Naive B cell (primary cell): ENCODE measurements at places on chromosomes 2 and 18. TPM values are rescaled to one million over a fixed set of nuclear protein-coding genes. Genes with fewer than 3 reads are reported as not detected.
A peak's percentile ranks its signal among the peaks of the same experiment; 100 is the strongest.

GRCh38 chr2:9415516-9416169 is 7.7 kb downstream of the ITGB1BP1 start:
- H3K36me3 ChIP-seq: peaks cover 16% of the 10 kb centered on the region
- H3K27ac ChIP-seq: no peak overlapping the region
- DNase-seq: no peak
- H3K4me3 ChIP-seq: no peak overlapping the region
- H3K4me1 ChIP-seq: peaks cover 18% of the 10 kb centered on the region

GRCh38 chr2:19356545-19357401 is 1.6 kb downstream of the OSR1 start:
- peaks cover 6% of the 10 kb centered on the region for H3K36me3 ChIP-seq
- H3K4me1 ChIP-seq: peaks cover 56% of the 10 kb centered on the region
- no peak for DNase-seq
- peak overlapping the region; percentile 38 for H3K4me3 ChIP-seq

DNA sequence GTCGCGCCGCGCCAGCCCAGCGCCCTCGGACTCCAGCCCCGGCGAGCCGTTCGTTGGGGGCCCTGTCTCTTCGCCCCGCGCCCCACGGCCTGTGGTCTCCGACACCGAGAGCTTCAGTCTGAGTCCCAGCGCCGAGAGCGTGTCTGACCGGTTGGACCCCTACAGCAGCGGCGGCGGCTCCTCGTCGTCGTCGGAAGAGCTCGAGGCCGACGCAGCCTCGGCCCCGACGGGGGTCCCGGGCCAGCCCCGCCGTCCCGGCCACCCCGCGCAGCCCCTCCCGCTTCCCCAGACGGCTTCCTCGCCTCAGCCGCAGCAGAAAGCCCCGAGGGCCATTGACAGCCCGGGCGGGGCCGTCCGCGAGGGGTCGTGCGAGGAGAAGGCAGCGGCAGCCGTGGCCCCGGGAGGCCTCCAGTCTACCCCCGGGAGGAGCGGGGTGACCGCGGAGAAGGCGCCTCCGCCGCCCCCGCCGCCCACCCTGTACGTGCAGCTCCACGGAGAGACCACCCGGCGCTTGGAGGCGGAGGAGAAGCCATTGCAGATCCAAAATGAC is 1.4 kb downstream of the PHLPP1 start:
- H3K4me3 ChIP-seq: peak overlapping the region; percentile 81
- DNase-seq: peak; percentile 61
- peak overlapping the region; percentile 82 for H3K27ac ChIP-seq
- peaks cover 39% of the 10 kb centered on the region for H3K4me1 ChIP-seq
- no peaks in the 10 kb centered on the region for H3K36me3 ChIP-seq

Gene STON1
- polyA plus RNA-seq: not detected

DNA sequence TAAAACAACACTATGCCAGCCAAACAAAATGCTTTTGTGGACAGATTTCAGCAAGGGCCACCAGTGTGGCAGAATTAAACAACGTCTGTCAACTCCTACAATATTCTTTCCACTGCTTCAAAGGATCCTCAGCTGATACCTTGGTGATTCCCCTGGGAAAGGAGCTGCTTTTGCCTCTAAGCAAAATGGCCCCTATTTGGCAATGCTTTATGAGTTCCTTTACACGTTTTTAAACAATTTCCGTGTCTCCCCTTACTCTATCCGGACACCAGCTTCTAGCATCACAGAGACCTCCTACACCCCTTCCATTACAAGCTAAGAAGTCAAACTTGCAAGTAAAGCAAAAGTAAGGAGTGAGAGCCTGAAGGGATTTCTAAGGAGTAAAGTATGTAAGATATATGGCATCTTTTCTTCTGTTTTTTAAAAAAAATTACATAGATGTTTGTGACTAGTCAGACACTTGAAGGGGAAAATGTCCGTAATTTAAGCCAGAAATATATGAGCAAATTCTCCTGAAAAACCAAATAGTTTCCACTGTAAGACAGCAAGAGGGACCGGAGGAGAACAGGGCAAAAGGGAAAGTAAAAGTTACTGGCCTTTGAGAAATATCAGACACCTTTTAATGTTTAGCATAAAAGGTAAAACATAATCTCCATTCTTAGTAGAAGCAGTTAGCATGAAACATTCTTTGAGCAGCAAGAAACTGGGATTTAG is 1.9 kb downstream of the SOS1 start:
- no peak for DNase-seq
- H3K4me3 ChIP-seq: peak overlapping the region; percentile 94
- peak overlapping the region; percentile 59 for H3K27ac ChIP-seq
- H3K4me1 ChIP-seq: peaks cover 64% of the 10 kb centered on the region

DNA sequence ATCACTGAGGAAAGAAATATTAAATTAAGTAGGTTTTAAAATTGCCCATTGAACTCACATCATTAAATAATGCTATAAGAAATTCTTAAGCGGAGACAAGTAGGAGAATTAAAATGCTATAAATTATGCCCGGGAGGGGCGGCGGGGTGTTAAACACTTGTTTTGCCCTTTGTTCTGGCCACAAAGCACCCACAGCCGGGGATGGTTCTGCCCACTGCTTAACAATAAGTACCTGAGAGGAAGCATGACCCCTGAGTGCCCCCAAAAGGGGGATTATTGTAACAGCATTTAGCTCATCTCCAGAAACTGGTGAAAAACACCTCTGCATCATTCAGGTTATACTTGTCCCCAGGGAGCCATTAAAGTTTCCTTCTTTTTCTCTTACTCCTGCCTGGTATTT is 332.7 kb upstream of the POU3F3 start:
- DNase-seq: no peak
- H3K4me3 ChIP-seq: no peak overlapping the region
- no peaks in the 10 kb centered on the region for H3K27me3 ChIP-seq
- H3K27ac ChIP-seq: no peak overlapping the region

Gene BOLL
- polyA plus RNA-seq: not detected

GRCh38 chr2:119431155-119431975 is at the start of gene TMEM37:
Gene TMEM37, plus strand, starts transcription at chr2:119431854. Its CDS starts 50 bp downstream, at chr2:119431904.
- no peak within 1 kb of the TSS for H3K27ac ChIP-seq
- peak; percentile 25 for DNase-seq
- peaks cover 11% of the 10 kb centered on the region for H3K4me1 ChIP-seq
- peaks cover 79% of the 10 kb centered on the region for H3K27me3 ChIP-seq
- peak within 1 kb of the TSS; percentile 91 for H3K4me3 ChIP-seq
- H3K36me3 ChIP-seq: no peaks in the 10 kb centered on the region

Gene TEX44
- not detected for polyA plus RNA-seq

DNA sequence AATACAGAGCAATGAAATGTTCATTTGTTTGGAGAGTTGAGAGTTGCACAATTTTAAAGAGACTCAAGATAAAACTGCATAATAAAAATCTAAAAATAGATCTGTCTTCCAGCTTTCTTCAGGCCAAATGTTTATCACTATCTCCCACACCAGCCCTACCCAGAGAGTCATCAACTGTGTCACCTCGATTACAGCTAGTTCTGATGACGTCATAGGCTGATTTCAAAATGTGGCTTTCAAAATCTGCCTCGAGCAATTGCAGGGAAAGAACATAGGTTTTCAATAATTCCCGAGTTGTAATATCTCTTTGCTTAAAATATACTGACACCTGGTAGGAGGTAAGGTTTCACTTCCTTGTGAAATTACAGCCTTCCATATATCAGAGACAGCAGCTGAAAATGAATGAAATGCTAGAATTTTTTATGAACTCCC is 677.6 kb upstream of the ID2 start:
- DNase-seq: no peak
- H3K27me3 ChIP-seq: peaks cover 4% of the 10 kb centered on the region
- H3K36me3 ChIP-seq: no peaks in the 10 kb centered on the region
- no peak overlapping the region for H3K27ac ChIP-seq

GRCh38 chr2:71045865-71046548 is 22.4 kb upstream of the NAGK start:
- H3K36me3 ChIP-seq: no peaks in the 10 kb centered on the region
- H3K4me1 ChIP-seq: no peaks in the 10 kb centered on the region
- H3K27me3 ChIP-seq: peaks cover 17% of the 10 kb centered on the region

- peaks cover 2% of the 10 kb centered on the region for H3K27me3 ChIP-seq
- H3K4me3 ChIP-seq: peak overlapping the region; percentile 75
- H3K27ac ChIP-seq: no peak overlapping the region
- H3K36me3 ChIP-seq: peaks cover 14% of the 10 kb centered on the region
These were observed 1.5 kb downstream of the TRMT61B start for GRCh38 chr2:28868611-28869010.

- no peaks in the 10 kb centered on the region for H3K4me1 ChIP-seq
- H3K4me3 ChIP-seq: no peak overlapping the region
- no peak overlapping the region for H3K27ac ChIP-seq
- no peak for DNase-seq
- H3K27me3 ChIP-seq: no peaks in the 10 kb centered on the region
- no peaks in the 10 kb centered on the region for H3K36me3 ChIP-seq
These were observed 337.4 kb upstream of the PIK3C3 start for GRCh38 chr18:41617647-41618046.

DNA sequence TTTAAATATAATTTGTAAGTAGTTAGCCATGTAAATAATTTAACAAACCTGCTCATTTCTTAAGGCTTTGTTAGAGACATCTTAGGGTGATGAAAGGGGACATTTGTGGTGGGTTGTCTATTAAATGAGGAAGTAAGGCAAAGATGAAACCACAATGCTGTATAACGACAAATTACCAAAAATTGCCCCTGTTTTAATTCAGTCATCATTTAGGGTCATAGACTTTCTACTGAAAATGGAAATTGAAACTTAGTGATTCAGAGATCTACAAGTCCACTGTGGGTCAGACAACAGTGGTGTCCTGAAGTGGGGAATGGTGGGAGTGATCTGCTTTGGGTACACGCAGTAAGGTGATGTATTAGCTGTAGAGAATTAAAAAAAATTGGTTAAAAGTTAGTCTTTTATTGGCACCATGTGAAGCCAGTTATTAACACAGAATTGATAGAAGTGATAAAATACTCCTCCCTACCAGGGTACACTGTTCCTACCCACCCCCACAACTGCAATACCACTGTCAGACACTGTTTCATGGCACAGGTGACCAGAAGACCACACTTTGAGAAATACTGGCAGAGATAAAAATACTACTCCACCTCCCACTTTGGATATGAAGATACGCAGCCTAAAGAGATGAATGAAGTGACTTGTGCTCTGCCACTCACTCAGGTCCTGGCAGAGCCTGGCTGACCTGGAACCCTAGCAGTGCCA is 13.4 kb downstream of the CERS6 start:
- H3K27ac ChIP-seq: peak overlapping the region; percentile 89
- no peaks in the 10 kb centered on the region for H3K27me3 ChIP-seq
- H3K4me1 ChIP-seq: peaks cover 56% of the 10 kb centered on the region
- peaks cover 8% of the 10 kb centered on the region for H3K36me3 ChIP-seq
- peak; percentile 61 for DNase-seq

Gene ERICH2
- polyA plus RNA-seq: not detected

- H3K36me3 ChIP-seq: peaks cover 4% of the 10 kb centered on the region
- no peak for DNase-seq
- H3K4me1 ChIP-seq: peaks cover 68% of the 10 kb centered on the region
- peak overlapping the region; percentile 35 for H3K27ac ChIP-seq
These were observed 29.7 kb downstream of the MAP3K2 start for GRCh38 chr2:127358044-127358443.

- H3K27ac ChIP-seq: no peak overlapping the region
- H3K4me3 ChIP-seq: no peak overlapping the region
- no peaks in the 10 kb centered on the region for H3K36me3 ChIP-seq
- no peaks in the 10 kb centered on the region for H3K27me3 ChIP-seq
- H3K4me1 ChIP-seq: peaks cover 20% of the 10 kb centered on the region
These were observed 58.5 kb downstream of the SMAD7 start for GRCh38 chr18:48892146-48892855.

Gene GAD1
- polyA plus RNA-seq: not detected

DNA sequence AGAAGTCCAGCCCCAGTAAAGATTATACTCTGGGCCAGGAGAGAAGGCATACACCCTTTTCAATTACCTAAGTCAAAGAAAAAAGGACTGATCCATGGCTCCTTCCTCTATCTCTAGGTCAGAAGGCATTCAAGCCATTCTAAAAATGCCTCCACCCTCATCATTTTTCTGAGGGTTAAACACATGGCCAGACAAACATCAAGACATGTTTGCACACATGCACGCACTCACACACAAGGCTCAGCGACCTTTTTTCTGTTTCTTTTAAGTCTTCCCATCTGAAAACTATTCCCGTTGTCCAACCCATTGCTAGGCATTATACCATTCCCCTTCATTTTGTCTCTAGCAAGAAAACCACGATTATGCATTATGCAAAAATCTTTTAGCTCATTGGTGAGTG is 126.6 kb downstream of the EN1 start:
- H3K36me3 ChIP-seq: no peaks in the 10 kb centered on the region
- H3K4me1 ChIP-seq: no peaks in the 10 kb centered on the region
- H3K27ac ChIP-seq: no peak overlapping the region
- no peak for DNase-seq

- no peak overlapping the region for H3K27ac ChIP-seq
- H3K27me3 ChIP-seq: no peaks in the 10 kb centered on the region
- no peaks in the 10 kb centered on the region for H3K4me1 ChIP-seq
- DNase-seq: no peak
- peak overlapping the region; percentile 36 for H3K4me3 ChIP-seq
These were observed 231.5 kb downstream of the NYAP2 start for GRCh38 chr2:225630824-225631533.

DNA sequence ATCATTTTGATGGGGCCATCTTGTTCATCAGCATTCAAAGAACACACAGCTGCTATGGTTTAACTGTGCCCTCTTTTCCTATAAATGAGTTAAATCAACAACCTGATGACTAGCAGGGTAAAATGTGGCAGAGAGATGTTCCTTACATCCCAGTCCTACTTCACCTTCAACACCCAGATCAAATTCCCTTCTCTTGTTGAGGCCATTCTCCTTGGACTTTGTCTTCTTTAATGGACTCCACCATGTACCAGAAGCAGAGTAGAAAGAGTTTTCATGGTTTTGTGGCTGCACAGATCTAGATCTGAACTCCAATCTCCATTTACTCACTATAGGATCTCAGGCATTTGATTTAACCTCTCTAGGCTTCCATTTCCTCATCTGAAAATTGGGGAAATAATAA is 6.4 kb upstream of the UPP2 start:
- H3K27me3 ChIP-seq: no peaks in the 10 kb centered on the region
- no peaks in the 10 kb centered on the region for H3K4me1 ChIP-seq
- DNase-seq: no peak

DNA sequence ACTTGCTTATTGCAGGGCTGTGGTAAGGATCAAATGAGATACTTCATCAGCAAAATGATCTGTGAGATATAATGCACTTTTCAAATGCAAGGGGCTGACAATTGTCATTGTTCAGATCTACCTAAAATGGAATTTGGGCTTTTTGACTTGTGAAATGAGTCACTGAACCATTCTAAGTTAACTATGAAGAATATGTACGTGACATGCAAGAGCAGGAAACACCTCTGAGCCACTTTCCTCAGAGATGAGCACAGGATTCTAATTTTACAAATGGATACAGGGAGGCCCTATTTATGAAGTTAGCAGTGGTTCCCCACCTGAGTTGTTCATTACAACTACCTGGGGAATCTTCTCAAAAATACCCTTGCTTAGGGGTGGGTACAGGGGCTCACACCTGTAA is 26.7 kb downstream of the CTLA4 start:
- DNase-seq: no peak
- no peak overlapping the region for H3K27ac ChIP-seq
- H3K36me3 ChIP-seq: no peaks in the 10 kb centered on the region

Gene ABCG5
- not detected for polyA plus RNA-seq
